NCI-H1694 (cell line): ENCODE measurements at places on chromosomes 4 and X.
A peak's percentile ranks its signal among the peaks of the same experiment; 100 is the strongest.

- no peak for DNase-seq
Observed at GRCh38 chr4:164251257-164251656, 502.7 kb upstream of the SMIM31 start.

DNA sequence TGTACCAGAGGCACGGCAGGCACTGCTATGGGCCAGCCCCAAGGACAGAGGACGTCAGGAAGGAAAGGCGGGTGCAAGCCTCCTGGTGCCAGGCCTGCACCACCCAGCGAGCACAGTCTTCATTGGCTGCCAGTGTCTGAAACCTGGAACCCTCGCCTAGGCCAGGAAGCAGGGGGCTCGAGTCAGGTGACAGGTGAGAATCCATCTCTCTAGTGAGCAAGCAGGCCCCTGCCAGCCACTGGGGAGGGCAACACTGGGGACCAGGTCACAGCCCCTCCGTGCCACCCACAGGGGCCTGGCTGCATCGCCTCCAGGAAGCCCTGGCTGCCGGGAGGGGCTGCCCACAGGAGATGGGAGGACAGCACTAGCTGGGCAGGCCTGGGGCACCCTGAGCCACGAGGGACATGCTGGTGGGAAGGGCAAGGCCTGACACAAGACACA lies 6.9 kb upstream of the HAUS3 start:
- DNase-seq = no peak

DNA sequence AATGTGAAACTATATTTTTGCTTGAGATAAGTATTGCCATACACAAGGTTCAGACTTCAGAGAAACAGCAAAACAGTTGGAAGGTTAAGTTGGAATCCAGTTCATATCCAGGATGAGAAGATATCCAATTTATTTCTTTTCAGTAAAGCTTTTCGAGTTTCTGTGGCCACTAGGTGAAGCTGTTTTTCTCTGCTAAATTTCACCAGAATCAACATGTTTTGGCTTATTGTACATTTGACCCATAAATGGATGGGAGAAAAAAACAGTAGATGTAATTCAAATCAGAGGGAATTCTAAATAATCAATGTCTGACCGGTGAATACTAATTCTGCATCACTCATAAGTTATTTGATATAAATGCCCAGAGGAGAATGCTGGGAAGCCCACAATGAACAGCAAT lies 9.1 kb upstream of the METTL14 start:
- DNase-seq = no peak

- DNase-seq = no peak
Observed at GRCh38 chr4:1519787-1520661, 113.8 kb upstream of the NKX1-1 start.

GRCh38 chrX:47179221-47179927 lies 14.3 kb upstream of the UBA1 start:
- DNase-seq = no peak

GRCh38 chr4:4358093-4358854 lies 28.6 kb upstream of the NSG1 start:
- DNase-seq = no peak

- DNase-seq = peak; percentile 34
Observed at GRCh38 chr4:159946983-159947615, 844.2 kb downstream of the RAPGEF2 start.

DNA sequence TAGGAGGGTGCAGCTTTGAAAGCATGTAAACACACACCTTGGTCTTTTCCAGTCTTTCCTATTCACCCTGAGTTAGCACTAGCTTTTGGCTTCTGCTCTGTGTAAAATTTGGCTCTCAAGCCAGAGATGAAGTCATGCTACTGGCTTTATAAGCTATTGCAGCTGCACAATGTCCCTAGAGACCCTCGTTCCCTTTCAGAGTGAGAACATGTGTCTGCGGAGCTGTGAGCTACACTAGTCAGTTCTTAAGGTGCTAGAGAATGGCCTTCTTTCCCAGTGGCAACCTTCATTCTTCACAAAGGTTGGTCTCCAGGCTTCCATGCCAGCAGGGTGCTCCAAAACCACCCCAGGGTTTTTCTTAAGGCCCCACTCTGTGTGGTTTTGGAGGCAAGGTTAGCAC lies 199.1 kb downstream of the SPATA18 start:
- peak; percentile 80 for DNase-seq

GRCh38 chr4:124318292-124318691 lies 394.2 kb downstream of the ANKRD50 start:
- DNase-seq = no peak

- DNase-seq = no peak
Observed at GRCh38 chr4:163414275-163414674, 59.3 kb downstream of the TKTL2 start.

DNA sequence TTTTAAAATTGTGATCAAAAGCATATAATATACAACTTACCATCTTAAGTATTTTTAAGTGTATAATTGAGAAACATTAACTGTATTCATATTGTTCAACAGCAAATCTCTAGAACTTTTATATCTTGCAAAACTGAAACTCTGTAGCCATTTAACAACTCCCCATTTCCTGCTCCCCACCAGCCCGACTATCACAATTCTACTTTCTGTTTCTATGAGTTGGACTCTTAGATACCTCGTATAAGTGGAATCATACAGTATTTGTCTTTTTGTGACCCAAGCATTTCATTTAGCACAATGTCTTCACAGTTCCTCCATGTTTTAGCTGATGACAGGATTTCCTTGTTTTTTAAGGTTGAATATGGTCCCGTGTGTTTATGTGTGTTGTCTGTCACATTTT lies 106.0 kb downstream of the LRBA start:
- DNase-seq = no peak

- no peak for DNase-seq
Observed at GRCh38 chr4:56626963-56627362, 54.1 kb downstream of the HOPX start.

- no peak for DNase-seq
Observed at GRCh38 chr4:166839615-166840251, 394.6 kb downstream of the SPOCK3 start.

- DNase-seq = no peak
Observed at GRCh38 chrX:53321230-53321942, 40.0 kb upstream of the IQSEC2 start.

DNA sequence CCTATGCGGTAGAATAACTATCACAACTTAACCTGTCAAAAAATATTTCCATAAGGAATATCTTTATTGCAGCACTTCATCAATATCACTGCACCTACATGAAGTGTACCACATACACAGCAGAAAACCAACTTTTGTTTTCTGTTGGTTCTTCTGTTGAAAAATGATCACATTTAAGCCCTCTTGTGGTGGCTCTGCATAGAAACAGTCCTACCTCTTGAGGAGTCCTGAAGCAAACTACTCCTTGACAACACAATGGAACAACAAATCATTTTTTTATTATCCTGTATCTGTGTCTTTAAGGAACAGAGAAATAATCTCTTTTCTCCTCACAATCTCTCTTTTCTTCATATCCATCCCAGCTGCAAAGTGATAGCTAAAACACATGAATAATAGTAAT lies 39.8 kb upstream of the ATOH1 start:
- peak; percentile 10 for DNase-seq

DNA sequence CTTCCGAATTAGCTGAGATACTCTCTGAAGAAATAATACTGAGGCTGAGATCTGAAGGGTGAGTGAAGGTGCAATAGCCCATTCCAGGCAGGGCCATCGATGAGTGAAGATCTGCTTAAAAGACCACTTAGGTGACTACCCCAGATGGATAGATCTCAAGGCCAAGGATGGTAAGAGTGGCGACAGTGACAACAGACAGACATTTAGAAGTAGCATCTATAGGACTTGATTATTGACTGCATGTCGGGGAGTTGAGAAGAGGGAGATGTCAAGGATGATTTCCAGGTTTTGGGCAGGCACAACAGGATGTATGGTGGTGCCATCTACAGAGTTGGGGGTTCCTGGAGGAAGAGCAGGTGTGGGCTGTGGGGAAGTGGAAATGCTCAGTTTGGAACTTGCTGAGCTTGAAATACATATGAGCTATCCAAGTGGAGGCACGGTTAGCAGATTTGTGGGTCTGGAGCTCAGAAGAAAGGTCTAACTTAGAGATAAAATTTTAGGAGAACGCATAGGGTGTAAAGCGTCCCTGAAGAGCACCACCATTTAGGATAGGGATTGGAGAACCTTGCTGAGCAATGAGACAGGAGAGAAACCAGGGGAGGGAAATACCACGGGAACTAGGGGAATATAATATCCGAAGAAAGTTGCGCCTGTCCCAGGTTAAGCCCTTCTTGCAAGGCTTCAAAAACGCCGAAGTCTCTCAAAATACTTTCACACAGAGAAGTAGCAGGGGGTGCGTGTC lies 688 bp downstream of the UFSP2 start:
- no peak for DNase-seq

GRCh38 chr4:33841120-33841519 lies 2403.2 kb downstream of the ARAP2 start:
- no peak for DNase-seq

DNA sequence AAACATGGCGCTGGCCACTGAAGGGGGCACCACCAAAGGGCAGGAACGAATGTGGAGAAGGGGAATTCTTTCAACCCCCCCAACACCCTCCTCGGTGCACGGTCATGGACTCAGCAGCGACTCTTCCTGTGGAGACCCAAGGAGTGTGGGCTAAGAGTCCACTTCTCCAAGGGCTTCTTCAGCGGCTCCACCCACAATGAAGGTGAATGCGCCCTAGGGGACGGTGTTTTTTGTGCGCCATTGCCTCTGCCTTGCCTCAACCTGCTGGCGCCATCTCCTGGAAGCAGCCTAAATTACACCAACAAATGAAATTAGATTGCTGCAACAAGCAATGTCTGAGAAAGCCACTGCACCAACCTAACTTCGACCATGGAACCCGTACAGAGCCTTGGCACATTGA lies 169.2 kb upstream of the MAGEB18 start:
- DNase-seq = peak; percentile 25

GRCh38 chr4:79235095-79235494 lies 90.8 kb downstream of the NAA11 start:
- no peak for DNase-seq

- peak; percentile 58 for DNase-seq
Observed at GRCh38 chrX:39336671-39337311, 535.5 kb downstream of the MID1IP1 start.

DNA sequence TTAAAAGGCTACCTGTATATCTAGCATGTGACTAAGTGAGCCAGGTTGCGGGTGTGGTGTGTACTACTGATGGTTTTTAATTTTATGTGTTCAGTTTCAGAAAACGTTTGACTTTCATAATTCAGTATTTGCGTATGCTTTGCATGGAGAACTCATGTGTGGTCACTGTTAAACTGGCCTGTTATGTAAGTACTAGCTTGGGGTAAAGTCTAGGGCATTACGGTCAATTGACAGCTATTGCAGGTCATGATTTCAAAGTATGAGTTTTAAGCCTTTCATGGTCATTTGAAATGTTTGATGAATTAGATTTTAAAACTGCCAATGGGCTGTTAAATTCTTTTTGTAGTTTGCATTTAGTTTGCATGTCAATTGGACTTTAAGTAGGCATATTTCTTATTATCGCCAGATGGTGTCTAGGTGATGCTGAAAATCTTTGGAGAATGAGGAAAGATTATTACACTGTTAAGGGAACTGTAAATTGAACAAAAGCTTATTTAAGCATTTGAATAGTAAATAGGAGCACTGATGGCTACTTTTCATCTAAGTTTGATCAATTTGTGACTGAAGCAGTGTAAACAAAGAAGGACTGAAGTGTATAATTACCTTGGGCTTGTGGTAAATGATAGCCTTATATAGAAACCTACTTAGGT lies 563.4 kb downstream of the DACH2 start:
- DNase-seq = no peak

DNA sequence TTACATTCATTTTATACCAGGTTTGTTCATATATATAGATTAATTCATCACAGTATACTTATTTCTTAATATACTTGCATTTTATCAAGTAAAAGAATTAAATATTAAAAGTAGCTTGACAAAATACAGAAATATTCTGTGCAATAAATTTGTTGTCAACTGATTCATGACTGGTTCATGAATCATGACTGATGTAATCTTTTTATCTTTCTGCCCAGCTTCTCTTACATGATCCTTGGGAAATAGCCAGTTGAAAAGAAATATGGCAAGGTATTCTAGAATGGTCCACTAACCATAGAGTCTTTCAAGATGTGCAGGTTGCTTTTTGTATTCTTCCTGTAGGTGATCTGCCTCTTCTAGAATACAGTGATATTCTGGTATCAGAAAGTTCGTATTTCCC lies 4.2 kb upstream of the CCNA2 start:
- DNase-seq = no peak

- DNase-seq = no peak
Observed at GRCh38 chr4:138311771-138312535, 69.8 kb upstream of the SLC7A11 start.

DNA sequence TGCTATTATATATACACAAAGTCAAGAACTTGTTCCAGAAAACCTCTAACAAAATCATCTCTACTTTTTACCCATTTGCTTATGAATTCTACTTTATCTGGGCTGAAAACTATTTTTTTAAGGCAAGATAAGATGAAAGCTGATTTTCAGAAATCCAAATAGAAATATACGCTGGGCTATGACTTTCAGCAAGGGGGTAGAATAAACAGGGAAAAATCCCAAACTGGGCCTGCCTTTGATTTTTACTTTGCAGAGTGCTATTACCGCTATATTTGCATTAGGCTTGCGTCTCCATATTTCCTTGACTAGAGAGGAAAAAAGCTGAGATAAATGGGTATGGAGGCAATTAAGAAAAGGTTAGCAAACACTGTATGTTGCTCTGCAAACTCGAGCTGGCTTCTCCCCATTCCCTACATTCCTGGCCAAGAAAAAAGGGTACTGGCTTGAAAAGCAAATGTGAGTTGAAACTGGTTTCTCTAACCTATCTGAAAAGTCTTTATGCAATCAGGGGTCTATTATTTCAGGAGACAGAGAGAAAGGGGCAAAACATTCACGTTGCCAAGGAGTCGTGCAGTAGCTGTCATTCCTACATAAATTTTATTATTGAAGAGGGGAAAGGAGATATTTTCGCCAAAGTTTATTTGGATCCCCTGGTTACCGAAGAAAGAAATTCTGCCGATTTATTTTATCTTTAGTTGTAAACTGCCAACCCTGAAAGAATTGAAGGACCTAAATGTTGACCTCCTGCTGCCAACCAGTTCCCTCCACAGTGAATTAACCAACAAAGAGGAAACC lies 2.2 kb downstream of the TMEM47 start:
- no peak for DNase-seq

- DNase-seq = no peak
Observed at GRCh38 chr4:36467670-36468069, 186.3 kb downstream of the DTHD1 start.

GRCh38 chr4:94570558-94570957 lies 118.8 kb downstream of the PDLIM5 start:
- no peak for DNase-seq

- no peak for DNase-seq
Observed at GRCh38 chr4:177099211-177099610, 210.5 kb upstream of the NEIL3 start.
